ENCODE measurements at places on chromosomes 5 and 9.

DNA sequence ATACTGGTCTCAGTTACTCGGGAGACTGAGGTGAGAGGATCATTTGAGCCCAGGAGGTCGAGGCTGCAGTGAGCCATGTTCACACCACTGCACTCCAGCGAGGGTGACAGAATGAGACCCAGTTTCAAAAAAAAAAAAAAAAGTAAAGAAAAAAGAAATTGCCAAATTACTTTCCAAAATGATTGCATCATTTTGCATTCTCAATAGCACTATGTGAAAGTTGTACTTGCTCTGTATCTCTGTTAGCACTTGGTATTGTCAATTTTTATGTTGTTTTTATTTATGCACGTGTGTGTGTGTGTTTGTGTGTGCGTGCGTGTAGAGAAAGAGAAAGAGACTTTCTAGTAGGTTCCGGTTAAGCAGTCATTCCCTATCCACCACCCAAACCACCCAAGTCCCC lies 328.4 kb downstream of the RAB3C start:
- no peak for DNase-seq

- DNase-seq, result no peak
Observed at GRCh38 chr5:110064603-110065268, 375.0 kb downstream of the MAN2A1 start.

- DNase-seq, result peak; percentile 20
Observed at GRCh38 chr5:68239487-68239886, 23.9 kb downstream of the PIK3R1 start.

DNA sequence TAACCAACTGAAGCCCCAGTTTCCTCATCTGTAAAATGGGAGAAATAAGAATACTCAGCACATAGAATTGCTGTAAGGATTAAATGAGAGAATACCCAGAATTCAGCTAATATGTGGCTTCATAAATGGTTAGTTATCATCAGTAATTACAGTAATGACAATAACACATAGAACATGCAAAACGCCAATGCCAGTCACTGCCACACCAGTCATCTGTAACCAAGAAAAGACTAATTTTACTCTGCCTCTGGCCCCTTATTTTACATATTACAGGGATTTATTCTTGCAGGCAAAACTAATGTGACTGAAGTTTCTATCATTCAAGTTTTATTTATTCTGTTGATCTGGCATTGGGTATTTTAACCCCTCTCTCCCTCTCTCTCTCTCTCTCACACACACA lies 46.5 kb downstream of the EBF1 start:
- no peak for DNase-seq

GRCh38 chr5:1298723-1299510 lies 4.0 kb upstream of the TERT start:
- no peak for DNase-seq

- no peak for DNase-seq
Observed at GRCh38 chr5:50623666-50624065, 42.8 kb upstream of the PARP8 start.

DNA sequence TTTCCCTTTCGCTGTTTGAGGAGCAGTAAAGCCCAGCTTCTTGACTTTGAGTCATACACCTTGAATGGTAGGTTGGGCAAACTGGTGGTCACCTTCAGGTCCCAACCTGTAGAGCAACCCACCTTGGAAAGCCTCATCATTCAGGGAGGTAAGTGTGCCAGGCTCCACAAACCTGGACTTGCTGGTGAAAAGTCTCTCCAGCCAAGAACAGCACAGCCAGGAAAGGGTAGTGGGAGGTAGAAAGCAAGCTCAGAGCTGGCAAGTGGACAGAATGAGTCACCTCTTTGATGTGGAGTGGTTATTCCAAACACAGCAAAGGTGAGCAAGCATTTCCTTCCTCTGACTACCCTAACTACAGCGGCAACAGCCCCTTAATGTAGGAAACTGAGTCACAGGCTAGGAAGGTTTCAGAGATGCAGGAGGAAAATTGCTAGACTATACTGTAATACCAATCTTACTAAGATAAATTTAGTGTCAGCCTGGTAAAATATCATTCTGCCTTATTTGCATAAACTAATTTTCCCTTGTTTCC lies 117.5 kb upstream of the MTAP start:
- DNase-seq, result no peak

GRCh38 chr5:135245521-135246499 lies 153.2 kb downstream of the MACROH2A1 start:
- no peak for DNase-seq

GRCh38 chr5:10662661-10663488 lies 98.2 kb downstream of the DAP start:
- DNase-seq, result no peak

All from T-helper 2 cell (primary cell).